ENCODE measurements at places on chromosomes 16 and 17. TPM values are rescaled to one million over a fixed set of nuclear protein-coding genes. Genes with fewer than 3 reads are reported as not detected.

The KRTAP4-12 gene
- total RNA-seq, result not detected

The ATAD5 gene
- 33.5 TPM for total RNA-seq

The MEOX1 gene
- total RNA-seq, result 0.17 TPM

The CCNF gene
- total RNA-seq, result 73.5 TPM

DNA sequence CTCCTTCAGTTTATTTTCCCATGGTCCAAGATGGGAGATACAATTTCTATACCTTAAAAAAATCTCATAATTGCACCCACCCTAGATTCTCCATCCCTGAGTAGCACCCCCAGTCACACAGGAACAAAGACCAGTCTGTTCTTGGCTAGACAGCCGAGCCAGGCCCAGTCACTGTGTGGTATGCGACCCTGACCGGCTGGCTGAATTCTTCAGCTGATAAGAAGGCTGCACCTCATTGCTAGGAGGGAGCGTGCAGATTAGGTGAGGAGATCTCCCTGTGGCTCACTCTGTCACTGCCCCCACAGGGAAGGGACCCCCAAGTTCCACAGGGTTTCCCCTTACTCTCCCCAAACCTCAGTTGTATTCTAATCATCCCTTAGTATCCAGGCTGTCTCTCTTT is 138.7 kb downstream of the SALL1 start:
- DNase-seq, result no peak
- no peak overlapping the region for H3K27ac ChIP-seq
- H3K36me3 ChIP-seq, result no peaks in the 10 kb centered on the region
- no peak overlapping the region for H3K4me3 ChIP-seq
- H3K4me1 ChIP-seq, result no peaks in the 10 kb centered on the region

DNA sequence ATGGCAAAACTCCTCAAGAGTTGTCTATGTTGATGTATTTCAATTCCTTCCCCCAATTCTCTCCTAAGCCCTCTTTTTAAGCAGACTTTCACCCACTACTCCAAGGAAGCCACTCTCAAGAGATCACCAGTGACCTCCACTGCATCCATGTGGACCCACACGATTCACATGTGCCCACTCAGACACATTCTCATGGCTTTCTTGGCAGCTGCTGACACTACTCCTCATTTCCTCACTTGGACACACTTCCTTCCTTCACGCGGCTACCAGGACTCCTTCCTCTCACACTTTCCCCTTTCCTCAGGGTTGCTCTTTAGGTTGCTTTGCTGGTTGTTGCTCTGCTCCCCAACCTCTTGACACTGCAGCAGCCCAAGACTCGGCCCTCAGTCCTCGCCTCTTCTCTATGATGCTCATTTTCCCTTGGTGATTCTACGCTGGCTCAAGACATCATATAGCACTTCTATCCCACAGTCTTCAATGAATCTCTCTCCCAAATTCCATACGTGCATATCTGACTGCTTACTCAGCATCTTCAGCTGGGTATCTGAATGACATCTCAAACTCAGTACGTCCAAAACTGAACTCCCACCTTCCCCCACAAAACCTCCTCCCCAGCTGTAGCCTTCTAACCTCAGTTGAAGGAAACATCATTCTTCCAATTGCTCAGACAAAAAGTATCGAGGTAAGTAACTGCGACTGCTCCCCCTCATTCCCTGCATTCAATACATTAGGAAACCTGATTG is 28.2 kb downstream of the HELZ start:
- H3K27ac ChIP-seq, result no peak overlapping the region
- no peaks in the 10 kb centered on the region for H3K27me3 ChIP-seq
- no peak overlapping the region for H3K4me3 ChIP-seq
- peaks cover 7% of the 10 kb centered on the region for H3K4me1 ChIP-seq

GRCh38 chr16:68744744-68745280 is 7.7 kb downstream of the CDH1 start:
- no peaks in the 10 kb centered on the region for H3K36me3 ChIP-seq
- H3K4me3 ChIP-seq, result no peak overlapping the region
- DNase-seq, result no peak
- H3K27me3 ChIP-seq, result peaks cover 18% of the 10 kb centered on the region
- peaks cover 6% of the 10 kb centered on the region for H3K4me1 ChIP-seq

GRCh38 chr16:79786389-79786788 is 185.9 kb upstream of the MAF start:
- DNase-seq, result no peak
- no peaks in the 10 kb centered on the region for H3K4me1 ChIP-seq
- no peak overlapping the region for H3K4me3 ChIP-seq
- no peak overlapping the region for H3K27ac ChIP-seq

- no peak for DNase-seq
- no peak overlapping the region for H3K4me3 ChIP-seq
- no peaks in the 10 kb centered on the region for H3K4me1 ChIP-seq
- no peaks in the 10 kb centered on the region for H3K27me3 ChIP-seq
Measured at GRCh38 chr16:49788572-49788971, 67.3 kb downstream of the ZNF423 start.

- H3K27ac ChIP-seq, result no peak overlapping the region
- peak; percentile 38 for DNase-seq
- peaks cover 40% of the 10 kb centered on the region for H3K27me3 ChIP-seq
- no peak overlapping the region for H3K4me3 ChIP-seq
- no peaks in the 10 kb centered on the region for H3K4me1 ChIP-seq
Measured at GRCh38 chr16:77171745-77172635, 19.0 kb upstream of the MON1B start.

- no peaks in the 10 kb centered on the region for H3K36me3 ChIP-seq
- no peaks in the 10 kb centered on the region for H3K27me3 ChIP-seq
- peak overlapping the region; percentile 77 for H3K4me3 ChIP-seq
- H3K27ac ChIP-seq, result no peak overlapping the region
- no peak for DNase-seq
Measured at GRCh38 chr17:35314415-35315216, 58.8 kb downstream of the SLFN11 start.

DNA sequence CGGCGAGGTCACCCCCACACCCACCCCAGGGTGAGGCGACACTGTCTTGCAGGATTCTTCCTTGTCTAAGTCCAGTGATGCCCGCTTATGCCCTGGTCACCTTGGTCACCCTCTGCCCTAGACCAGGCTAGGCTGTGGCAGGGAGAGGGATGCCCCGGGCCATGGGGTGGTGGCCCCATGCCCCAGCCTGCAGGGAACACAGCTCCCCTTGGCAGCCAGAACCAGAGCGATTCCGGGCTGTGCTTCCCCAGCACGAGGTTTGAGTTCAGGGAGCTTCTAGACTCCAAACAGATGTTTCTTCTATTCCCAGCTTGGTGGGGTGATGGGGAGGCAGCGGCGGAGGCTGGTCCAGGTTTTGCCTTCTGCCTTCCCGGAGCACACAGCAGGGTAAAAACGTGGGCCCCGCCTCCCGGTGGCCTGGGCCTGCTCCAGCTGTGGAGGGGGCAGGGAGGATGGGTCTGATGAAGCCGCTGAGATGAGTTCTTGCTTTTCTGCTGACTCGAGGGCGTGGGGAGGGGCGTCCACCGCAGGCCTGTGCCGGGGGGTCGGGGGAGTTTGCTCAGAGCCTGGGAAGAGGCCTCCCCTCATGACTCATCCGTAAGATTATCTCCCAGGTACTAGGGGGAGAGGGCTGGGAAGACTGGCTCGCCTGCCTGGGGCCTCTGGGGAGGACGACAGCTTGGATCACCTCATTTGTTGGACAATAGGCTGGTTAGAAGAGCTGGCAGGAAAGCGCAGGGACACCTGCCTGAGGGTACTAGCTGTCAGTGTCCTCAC is 15.4 kb downstream of the SMTNL2 start:
- H3K4me3 ChIP-seq, result no peak overlapping the region
- no peak for DNase-seq
- peaks cover 2% of the 10 kb centered on the region for H3K27me3 ChIP-seq
- peaks cover 3% of the 10 kb centered on the region for H3K4me1 ChIP-seq

- peak; percentile 46 for DNase-seq
- H3K27ac ChIP-seq, result peak overlapping the region; percentile 24
- H3K36me3 ChIP-seq, result peaks cover 9% of the 10 kb centered on the region
- H3K4me1 ChIP-seq, result peaks cover 33% of the 10 kb centered on the region
- H3K4me3 ChIP-seq, result peak overlapping the region; percentile 74
Measured at GRCh38 chr16:66605979-66606751, 1.7 kb downstream of the CMTM3 start.

DNA sequence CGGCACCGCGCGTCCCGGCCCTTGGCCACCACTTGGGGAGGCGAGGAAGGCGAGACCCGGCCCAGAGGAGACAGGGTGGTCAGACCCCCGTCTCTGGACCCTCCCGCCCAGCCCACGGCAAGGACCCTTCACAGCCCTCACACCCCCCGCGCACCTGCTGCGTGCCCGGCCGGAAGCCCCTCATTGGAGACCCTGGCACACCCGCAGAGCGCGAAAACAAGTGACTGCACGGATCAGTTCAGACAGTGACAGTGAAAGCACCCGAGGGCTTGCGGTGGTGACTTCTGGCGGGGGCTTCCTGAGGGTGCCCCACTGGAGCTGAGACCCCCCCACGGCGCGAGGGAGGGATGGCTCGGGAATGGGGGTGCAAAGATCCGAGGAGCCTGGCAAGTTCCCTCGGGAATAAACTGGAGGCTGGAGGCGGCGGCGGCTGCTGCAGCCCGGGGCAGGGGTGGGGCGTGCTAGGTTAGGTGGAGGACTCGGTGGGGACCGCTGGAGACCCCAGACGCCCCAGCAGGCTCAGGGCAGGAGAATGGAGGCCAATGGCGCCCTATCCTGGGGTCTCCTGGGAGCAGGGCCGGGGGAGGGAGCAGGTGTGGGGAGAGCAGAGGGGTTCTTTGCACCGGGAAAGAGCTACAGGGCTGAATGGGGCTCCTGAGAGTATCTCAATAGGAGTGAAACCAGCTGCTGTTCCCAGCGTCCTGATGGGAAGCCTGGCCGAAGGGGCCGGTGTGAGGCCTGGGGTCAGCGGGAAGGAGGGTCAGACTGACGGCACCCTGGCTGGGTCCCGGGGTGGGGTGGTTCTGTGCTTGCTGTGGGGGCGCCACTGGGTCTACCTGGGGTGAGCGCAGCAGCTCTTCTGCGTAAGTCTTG is 824 bp upstream of the FBXL16 start:
- H3K36me3 ChIP-seq, result no peaks in the 10 kb centered on the region
- no peak overlapping the region for H3K4me3 ChIP-seq
- peaks cover 2% of the 10 kb centered on the region for H3K4me1 ChIP-seq
- no peak for DNase-seq

DNA sequence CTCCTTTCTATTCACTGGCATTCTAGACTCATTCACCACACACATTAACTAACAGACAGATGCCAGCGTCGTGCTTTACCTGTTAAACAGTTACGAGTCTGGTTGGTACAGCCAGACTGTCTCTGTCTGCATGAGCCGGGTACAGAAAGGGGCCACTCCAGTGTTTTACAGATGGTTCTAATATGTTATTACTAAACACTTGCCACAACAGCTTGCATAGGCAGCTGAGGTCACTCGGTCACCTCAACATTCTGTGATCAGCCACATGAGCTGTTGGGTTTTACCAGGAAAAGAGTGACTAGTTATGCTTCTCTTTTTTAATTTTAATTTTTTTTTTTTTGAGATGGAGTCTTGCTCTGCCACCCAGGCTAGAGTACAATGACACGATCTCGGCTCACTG is 25.2 kb downstream of the CD300A start:
- H3K4me1 ChIP-seq, result no peaks in the 10 kb centered on the region
- peaks cover 2% of the 10 kb centered on the region for H3K27me3 ChIP-seq
- H3K4me3 ChIP-seq, result no peak overlapping the region
- no peak for DNase-seq

DNA sequence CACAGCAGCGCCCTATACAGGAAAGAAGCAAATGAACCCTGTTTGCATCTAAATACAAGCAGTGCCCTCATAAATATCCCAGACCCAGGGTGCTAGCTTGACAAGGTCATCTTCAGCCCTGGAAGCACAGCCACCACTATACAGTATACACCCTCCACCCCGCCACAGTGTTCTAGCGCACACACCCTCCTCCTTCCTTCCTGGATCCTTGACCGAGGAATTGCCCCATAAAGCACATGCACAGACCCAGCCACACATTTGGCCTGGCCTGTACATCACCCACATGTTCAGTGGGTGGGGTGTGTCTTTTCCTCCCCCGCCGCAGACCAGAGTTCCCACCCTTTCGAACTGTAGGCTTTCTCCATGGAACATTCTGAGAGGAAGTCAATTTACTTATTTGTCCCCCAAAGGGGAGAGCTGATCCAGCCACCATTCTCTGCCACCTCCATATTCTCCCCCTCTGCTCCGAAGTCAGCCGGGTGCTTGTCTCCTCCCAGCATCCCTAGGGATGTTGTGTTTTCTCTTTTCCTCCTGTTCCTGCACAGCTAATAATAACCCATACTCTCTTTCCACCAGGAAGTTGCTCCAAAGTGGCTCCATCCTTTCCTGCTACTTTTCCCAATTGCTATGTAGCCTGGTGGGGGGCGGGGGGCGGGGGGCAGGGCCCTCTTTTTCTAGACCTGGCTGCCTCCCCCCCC is 6.6 kb downstream of the ABI3 start:
- H3K4me1 ChIP-seq, result peaks cover 69% of the 10 kb centered on the region
- no peak overlapping the region for H3K4me3 ChIP-seq
- peaks cover 31% of the 10 kb centered on the region for H3K36me3 ChIP-seq
- no peaks in the 10 kb centered on the region for H3K27me3 ChIP-seq
- DNase-seq, result no peak

- H3K4me1 ChIP-seq, result no peaks in the 10 kb centered on the region
- no peak overlapping the region for H3K4me3 ChIP-seq
- H3K27me3 ChIP-seq, result no peaks in the 10 kb centered on the region
- DNase-seq, result no peak
- no peak overlapping the region for H3K27ac ChIP-seq
- peaks cover 12% of the 10 kb centered on the region for H3K36me3 ChIP-seq
Measured at GRCh38 chr16:23464196-23464595, 11.2 kb upstream of the COG7 start.

DNA sequence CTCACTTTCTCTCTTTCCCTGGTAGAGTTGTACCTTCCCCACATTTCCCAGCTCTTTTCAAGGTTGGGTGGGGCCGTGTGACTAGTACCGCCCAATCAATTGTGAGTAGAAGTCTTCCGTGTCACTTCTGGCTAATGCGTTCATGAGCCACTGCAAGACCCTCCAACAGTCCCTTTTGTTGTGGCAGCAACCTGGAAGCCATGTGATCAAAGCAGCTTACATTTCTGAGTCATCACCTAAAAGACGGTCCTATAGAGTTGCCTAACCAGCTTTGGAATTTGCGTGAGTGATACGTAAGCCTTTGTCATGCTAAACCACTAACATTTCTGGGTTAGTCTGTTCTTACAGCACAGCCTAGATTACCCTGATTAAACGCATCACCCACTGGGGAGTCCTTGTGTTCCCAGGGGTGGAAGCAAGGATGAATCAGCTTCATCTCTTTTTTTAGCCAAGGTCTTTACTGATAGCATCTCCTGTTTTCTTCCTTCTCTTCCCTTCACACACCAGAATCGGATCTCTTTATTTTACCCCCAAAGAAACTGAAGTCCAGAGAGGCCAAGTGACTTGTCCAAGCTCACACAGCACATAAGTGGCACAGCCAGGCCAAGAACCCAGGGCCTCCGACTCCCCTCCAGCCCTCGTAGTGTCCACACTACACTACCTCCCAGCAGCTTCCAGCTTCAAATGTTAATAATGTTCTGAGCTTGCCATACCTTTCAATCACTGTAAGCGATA is 366.3 kb upstream of the XYLT1 start:
- H3K27ac ChIP-seq, result no peak overlapping the region
- peaks cover 12% of the 10 kb centered on the region for H3K27me3 ChIP-seq
- no peak overlapping the region for H3K4me3 ChIP-seq
- no peak for DNase-seq

Data from activated naive CD4-positive, alpha-beta T cell treated with anti-CD3 and anti-CD28 coated beads for 36 hours (primary cell).